ENCODE measurements at places on chromosomes 5 and 9. TPM values are rescaled to one million over a fixed set of nuclear protein-coding genes. Genes with fewer than 3 reads are reported as not detected.
A peak's percentile ranks its signal among the peaks of the same experiment; 100 is the strongest.

SLC28A3 gene
- total RNA-seq: not detected

GRCh38 chr5:36651761-36652685 lies 45.6 kb downstream of the SLC1A3 start:
- DNase-seq: no peak

DNA sequence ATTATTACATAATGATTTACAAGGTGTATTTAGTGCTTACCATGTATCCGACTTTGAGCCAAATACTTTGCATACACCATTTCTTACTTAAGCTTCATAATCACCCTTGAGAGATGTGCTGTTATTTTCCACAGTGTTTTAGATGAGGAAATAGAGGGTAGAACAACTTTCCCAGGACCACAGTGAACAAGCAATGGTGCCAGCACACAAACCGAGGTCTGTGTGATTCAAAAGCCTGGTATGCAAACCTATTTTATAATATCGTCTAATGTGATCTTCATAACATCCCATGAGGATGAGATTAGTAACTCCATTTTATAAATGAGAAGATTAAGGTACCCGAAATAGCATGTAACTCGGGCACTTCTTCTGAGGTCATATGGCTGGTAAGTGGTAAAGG lies 294.7 kb downstream of the NSG2 start:
- DNase-seq: no peak

GRCh38 chr5:7565559-7565958 lies 169.6 kb downstream of the ADCY2 start:
- DNase-seq: no peak

UBAC1 gene
- total RNA-seq: 31.0 TPM

GRCh38 chr5:37955748-37956147 lies 115.9 kb upstream of the GDNF start:
- no peak for DNase-seq

DNA sequence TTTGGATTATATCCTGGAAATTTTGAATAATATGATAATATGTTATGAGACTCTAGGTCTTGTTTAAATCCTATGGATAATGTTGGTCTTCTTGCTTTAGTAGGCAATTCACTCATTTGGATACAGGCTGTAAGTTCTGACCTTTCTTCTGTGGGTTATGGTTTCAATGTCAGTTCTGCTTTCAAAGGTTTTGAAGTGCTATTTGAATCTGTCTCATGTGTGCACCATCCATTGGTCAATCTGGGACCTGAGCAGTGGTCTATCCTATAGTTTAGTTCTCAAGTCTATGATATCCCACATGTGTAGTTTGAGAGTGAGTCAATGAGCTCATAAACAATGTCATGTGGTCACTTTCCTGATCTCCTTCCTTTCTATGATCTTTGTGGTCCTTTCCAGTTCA lies 94.4 kb downstream of the RMI1 start:
- DNase-seq: no peak

GRCh38 chr9:5493679-5494511 lies 16.4 kb upstream of the PDCD1LG2 start:
- peak; percentile 71 for DNase-seq

STARD4 gene
- total RNA-seq: 1.5 TPM

DNA sequence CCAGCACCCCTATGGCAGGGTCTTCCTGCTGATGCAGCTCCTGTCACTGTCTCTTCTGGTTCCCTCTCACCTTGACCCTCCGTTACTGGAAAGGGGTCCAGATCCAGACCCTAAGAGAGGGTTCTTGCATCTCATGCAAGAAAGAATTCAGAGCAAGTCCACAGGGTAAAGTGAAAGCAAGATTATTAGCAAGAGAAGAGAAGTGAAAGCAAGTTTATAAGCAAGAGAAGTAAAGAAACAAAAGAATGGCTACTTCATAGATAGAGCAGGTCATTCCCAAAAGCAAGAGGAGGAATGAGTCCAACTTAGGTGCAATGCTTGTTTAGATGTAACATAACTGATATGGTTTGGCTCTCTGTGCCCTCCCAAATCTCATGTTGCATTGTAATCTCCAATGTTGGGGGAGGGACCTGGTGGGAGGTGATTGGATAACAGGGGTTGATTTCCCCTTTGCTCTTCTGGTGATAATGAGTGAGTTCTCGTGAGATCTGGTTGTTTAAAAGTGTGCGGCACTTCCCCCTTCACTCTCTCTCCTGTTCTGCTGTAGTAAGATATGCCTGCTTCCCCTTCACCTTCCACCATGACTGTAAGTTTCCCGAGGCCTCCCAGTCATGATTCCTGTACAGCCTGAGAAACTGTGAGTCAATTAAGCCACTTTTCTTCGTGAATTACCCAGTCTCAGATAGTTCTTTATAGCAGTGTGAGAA lies 183.3 kb downstream of the MED10 start:
- DNase-seq: no peak

NELFB gene
- 71.7 TPM for total RNA-seq

TEK gene
- total RNA-seq: 31.8 TPM

GRXCR2 gene
- total RNA-seq: not detected

DNA sequence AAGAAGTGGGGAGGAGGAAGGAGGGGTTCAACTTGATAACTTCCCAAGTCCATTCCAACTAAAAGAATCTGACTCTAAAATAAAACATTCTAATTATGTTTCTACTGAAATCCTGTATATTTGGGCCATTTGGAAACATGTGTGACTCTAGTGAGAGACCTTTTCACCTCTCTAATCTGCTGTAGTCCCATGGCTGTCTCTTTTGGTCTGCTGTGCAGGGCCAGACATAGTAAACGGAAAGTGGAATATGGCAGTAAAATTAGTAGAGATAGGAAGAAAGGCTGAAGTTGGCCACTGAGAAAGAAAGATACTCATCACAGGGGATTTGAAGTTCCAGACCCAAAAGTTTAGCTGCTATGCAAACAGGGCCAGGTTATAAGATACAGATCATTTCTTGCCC lies 15.9 kb downstream of the RFX3 start:
- no peak for DNase-seq

TMEM215 gene
- 0.75 TPM for total RNA-seq

DNA sequence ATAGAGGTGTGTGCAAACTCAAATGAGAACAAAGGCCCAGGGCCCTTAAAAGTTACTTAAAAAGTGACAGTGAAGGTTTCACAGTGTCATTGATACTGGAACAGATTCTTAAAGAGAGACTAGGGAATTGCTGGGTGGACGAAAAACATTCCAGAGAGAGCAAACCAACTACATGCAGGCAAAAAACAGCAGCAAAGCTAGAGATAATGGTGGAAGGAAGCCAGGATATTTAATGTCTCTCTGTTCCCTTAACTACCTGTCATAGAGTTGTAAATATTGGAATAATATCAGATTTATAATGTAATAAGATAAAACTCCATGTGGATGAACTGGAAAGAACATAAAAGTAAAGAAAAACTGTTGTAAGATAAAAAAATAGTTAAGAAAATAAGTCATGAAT lies 508.6 kb downstream of the TAF11L14 start:
- DNase-seq: no peak

- no peak for DNase-seq
These were observed 47.7 kb upstream of the BOD1 start for GRCh38 chr5:173664154-173664526.

EGFLAM gene
- 4.2 TPM for total RNA-seq

- no peak for DNase-seq
These were observed 276.2 kb upstream of the SLC30A5 start for GRCh38 chr5:68817632-68818031.

ARL15 gene
- total RNA-seq: 12.5 TPM

DNA sequence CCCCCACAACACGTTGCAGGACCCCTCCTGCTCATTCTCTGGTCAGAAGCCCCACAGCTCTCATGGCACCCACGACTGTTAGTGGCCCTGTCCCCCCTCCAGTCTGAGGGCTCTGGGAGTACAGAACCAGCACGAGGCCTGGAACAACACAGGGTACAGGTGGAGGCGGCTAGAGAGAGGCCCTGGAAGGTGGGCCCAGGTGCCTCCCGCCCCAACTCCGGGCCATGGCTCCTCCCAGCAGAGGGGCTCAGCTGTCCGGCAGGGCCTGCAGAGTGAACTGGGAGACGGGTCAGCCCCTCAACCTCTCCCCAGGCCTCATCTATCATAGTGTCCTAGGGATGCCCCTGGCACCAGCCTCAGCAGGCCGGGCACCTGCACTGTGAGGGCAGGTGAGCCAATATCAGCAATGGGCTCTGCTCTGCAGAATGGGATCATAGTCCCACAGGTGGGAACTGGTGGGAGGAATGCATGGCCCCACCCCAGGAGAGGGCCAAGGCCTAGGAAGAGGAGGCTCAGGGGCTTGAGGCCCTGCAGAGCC lies 58.6 kb downstream of the BARX1 start:
- DNase-seq: peak; percentile 49

DNA sequence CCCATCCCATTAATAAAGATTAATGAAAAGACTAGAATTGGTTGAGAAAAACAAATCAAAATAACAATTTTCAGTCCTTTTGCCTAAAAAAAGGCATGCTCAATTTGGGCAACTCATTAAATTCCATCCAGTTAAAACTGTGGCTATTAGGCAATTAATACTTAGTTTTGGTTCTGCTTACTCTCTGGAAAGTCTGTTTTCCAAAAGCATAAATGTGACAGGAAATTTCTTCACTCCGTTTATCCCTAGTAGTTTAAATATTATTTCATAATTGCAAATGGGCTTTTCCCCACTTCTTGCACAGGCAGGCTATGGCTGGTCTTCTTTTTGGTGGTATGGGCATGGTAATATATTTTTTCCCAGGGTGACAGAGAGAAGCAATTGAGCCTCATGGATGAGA lies 373.3 kb upstream of the KLF4 start:
- DNase-seq: no peak

DNA sequence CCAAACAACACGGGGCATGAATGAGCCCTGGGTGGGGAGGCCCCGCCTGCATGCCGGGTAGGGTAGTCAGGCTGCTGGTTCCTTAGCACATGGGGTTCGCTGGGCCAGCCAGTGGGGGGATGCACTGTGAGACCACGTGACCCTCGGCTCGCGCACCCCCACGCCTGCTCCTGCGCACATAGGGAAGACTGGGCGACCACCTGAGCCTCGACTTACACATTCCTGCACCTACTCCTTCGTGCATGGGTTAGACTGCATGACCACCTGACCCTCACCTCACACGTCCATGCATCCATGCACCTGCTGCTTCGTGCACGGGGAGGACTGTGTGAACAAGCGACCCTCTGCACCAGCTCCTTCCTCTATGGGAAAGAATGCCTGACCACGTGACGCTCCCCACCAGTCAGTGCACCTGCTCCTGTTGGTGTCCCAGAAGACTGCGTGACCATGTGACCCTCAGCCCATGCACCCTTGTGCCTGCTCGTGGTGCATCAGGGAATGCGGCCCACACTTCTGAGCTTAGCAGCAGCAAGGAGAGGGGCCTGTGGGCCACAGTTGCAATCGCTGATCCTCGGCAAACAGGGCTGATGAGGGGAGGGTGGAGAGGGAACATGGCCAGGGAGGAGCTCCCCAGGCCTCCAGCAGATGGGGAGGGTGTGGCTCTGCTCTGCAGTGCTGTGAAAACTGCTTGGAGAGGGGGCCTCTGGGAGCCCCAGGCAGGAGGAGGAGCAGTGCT lies 18.1 kb downstream of the LPCAT1 start:
- DNase-seq: no peak

TRIO gene
- total RNA-seq: 262 TPM

DNA sequence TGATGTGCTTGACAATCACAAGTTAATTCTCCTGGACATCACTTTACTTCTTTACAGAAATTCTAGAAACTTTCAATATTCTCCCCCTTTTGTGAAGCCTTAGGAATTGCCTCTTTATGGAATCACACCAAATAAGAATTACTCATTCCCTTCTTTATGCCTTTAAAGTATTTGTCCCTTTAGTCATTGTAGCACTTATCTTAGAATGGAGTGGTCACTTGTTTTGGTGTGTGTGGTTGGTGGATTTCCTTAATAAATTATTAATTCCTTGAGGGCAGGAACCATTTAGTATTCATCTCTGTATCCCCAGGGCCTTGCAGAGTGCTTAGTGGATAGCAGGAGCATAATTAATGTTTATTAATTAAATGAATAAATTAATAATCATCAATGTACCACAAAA lies 307.0 kb downstream of the ARRDC3 start:
- DNase-seq: no peak

- DNase-seq: no peak
These were observed 39.5 kb downstream of the MFAP3 start for GRCh38 chr5:154078272-154078671.

- no peak for DNase-seq
These were observed 33.9 kb upstream of the TLE4 start for GRCh38 chr9:79537838-79538237.

GRCh38 chr9:88574953-88575352 lies 40.0 kb downstream of the NXNL2 start:
- DNase-seq: no peak

DNA sequence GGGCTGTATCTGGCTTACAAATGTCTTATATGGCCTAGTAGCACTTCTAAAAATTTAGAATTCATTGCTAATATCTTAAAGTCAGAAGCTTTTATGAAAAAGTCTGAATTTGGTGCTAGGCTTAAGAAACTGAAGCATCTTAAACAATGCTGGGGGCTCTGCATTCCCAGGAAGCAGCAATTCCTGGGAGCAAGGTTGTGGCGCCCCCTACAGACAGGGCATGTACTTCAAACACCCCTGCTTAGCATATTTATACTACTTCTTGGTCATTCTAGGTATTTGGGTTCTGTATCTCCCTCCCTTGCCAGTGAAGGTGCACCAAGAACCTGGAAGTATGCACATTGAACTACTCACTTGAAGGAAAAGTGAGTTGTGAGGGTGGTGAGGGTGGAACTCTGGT lies 64.6 kb upstream of the GRIA1 start:
- DNase-seq: no peak

- no peak for DNase-seq
These were observed 313.1 kb upstream of the PTPRD start for GRCh38 chr9:10925896-10926295.

IL4 gene
- not detected for total RNA-seq

PTGDS gene
- 68.3 TPM for total RNA-seq

DNA sequence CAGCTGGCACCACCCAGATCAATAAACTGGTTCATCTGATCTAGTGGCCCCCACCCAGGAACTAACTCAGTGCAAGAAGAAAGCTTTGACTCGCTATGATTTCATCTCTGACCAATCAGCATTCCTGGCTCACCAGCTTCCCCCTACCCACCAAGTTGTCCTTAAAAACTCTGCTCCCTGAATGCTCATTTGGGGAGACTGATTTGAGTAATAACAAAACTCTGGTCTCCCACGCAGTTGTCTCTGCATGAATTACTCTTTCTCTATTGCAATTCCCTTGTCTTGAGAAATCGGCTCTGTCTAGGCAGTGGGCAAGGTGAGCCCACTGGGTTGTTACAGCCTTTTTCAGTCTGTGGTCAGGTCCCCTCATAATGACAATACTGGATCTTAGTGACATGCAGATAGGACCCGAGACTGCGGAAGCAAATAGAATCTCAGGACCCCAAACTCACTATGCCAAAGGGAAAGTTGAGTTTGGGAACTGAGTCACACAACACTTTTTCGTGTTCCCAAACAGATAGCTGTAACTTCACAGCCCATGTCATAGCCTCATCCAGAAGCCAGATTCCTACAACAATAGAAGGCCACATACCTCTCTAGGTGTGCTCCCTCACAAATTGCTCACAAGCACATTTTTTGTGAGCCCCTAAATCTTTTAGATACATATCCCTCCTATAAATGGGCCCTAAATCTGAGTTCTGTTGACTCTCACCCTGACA lies 175.2 kb upstream of the RAI14 start:
- no peak for DNase-seq

BASP1 gene
- 69.1 TPM for total RNA-seq

Measured in ascending aorta (tissue), 2 donors.